Neural progenitor cell (in vitro differentiated cells): ENCODE measurements at places on chromosomes 12 and 14. TPM values are rescaled to one million over a fixed set of nuclear protein-coding genes. Genes with fewer than 3 reads are reported as not detected.

The NANOG gene
- total RNA-seq: not detected in 2 replicates

The FAR2 gene
- total RNA-seq: 13.3 and 19.5 TPM in 2 replicates

The KLRC2 gene
- total RNA-seq: not detected in 2 replicates

GRCh38 chr14:65026526-65026925, 39.8 kb downstream of the FNTB start:
- no peak for DNase-seq
- no peak overlapping the region for H3K4me3 ChIP-seq
- no peaks in the 10 kb centered on the region for H3K4me1 ChIP-seq
- H3K36me3 ChIP-seq: no peaks in the 10 kb centered on the region

DNA sequence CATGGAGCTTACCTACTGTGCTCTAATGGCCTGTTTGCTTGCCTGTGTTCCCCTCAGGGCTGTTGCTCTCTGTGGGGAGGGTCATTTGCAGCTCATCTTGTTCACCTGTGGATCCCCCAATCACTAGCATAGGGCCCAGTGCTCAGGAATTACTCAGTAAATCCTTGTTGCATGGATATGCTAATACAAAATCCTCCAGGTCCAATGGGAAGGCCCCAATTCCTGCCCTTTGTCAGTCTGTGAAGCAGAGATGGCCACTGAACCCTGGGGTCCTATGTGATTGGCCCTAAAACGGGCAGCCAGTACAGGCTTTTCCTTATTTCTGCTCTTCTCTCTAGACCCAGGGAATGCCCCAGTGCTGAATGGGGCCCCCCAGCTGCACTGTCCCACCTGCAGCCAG, 44.1 kb downstream of the FOS start:
- no peak overlapping the region for H3K4me3 ChIP-seq
- DNase-seq: peak; percentile 35
- no peaks in the 10 kb centered on the region for H3K36me3 ChIP-seq

DNA sequence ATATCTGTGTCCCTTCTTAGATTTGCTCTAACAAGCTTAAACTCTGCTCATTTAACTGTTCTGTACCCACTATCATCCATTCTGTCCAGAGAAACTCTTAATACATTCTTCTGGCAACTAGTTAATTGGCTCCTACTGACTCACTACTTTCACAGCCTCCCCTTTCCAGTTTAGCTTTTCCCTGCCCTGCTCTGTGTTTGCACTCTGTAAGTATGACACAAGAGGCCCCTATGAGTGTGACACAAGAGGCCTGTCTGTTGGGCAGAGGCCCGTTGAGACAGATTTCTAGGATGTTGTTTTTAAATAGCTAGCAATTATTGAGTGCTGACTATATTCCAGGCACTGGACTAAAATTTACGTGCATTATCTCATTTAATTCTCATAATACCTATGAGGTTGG, 246.0 kb upstream of the DAAM1 start:
- H3K27me3 ChIP-seq: no peaks in the 10 kb centered on the region
- no peak overlapping the region for H3K27ac ChIP-seq
- H3K4me1 ChIP-seq: peaks cover 20% of the 10 kb centered on the region
- DNase-seq: no peak
- no peak overlapping the region for H3K4me3 ChIP-seq
